ENCODE measurements at places on chromosomes 16 and 17.

DNA sequence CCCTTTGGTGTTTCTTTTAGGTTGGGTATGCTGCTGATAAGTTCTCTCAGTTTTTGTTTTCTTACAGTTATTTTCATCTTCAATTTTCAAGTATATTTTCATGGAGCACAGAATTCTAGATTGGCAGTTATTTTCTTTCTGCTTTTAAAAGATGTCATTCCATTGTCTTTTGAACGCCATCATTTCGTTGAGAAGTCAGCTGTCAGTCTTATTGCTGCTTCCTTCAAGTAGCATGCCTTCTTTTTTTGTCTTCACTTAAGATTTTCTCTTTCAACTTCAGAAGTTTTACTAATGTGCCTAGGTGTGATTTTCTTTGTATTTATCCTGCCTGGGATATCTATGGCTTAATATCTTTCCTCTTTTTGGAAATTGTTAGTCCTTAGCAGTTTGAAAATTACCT lies 262.2 kb upstream of the PMFBP1 start:
- DNase-seq = no peak

DNA sequence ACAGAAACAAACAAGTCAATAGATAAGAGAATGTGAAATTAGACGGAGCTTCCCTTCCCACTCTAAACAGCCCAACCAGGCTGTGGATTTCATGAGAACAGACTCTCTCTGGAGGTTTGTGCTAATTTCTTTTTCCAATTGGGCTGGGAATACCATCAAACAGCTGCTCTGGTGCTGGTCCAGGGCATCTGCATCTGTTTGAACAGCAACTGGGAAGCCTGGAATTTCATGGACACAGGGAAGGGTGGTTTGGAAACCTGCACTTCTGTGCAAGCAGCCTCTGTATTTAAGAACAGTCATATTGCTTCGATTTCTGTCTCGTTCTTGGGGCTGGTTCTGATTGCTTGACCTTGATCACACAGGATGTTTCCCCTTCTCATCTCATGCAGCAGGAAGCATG lies 88.7 kb downstream of the FOXL1 start:
- DNase-seq = peak; percentile 26

- no peak for DNase-seq
Observed at GRCh38 chr17:43200127-43200526, 11.5 kb upstream of the TMEM106A start.

DNA sequence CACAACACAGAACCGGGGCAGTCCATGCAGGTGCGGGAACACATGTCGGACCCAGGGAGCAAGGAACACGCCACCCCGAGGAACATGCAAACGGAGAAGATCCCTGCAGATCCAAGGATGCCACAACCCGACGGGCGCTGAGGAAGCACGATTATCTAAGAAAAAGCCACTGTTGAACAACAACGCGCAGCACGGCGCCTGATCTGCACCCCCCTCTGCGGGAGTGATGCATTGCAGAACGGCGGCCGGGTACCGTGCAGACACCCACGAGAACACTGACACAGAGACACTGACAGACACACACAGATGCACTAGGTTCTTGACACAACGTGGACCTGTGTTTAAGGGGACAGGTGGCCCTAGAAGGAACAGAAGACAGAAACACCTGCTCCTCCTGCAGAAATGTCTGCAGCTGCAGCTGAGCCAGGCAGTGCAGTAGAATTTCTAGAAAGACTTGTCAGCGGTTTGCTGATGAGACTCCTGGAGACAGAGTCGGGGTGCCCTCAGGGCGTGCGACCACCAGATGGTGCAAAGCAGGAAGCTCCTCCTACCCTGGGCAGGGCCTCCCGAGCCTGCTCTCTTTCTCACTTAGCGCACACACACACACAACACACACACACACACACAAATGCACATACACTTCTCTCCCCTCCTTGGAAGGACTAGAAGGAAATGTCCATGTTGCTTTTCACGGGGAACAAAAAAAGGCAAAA lies 7.5 kb downstream of the NPTX1 start:
- no peak for DNase-seq

GRCh38 chr16:79083508-79084299 lies 516.8 kb downstream of the MAF start:
- DNase-seq = no peak

GRCh38 chr17:62681061-62681938 lies 53.8 kb downstream of the MRC2 start:
- no peak for DNase-seq
